Fibroblast of skin of abdomen (primary cell): ENCODE measurements at places on chromosomes 4 and X.

DNA sequence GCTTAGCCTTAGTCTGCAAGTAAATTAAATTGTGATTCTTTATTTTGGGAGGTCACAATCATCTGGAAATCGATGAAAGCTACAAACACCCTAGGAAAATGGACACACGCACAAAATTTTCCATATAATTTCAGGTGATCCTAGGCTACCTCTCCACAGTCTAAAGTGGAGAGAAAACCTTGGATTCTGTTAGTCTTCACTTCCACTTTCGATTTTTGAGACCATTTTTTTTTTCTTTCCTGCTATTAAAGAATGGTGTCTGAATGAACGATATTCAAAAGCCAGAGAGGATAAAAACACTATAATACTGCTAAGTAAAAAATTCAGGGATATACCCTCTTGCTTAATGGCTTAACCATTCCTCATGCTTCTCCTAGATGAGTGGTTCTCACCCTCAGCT lies 1.7 kb downstream of the FBXL5 start:
- DNase-seq, result no peak

DNA sequence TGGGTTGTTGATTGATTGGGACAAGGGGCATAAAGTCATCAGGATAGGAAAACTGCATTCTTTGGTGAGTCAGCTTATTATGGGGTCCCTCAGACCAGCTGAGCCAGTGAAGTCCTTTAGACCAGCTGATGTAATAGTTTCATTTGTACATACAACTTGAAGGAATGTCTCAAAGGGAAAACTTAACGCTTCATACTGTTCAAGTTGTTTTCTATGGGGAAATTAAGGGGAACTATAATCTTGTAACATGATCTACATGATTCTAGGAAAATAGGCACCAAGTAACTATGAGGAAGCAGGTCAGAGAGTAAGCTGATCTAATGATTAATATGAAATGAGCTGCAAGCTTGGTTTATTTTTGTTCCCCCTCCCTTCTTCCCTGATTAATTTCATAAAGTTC lies 175.1 kb upstream of the GRID2 start:
- peak; percentile 1 for DNase-seq

DNA sequence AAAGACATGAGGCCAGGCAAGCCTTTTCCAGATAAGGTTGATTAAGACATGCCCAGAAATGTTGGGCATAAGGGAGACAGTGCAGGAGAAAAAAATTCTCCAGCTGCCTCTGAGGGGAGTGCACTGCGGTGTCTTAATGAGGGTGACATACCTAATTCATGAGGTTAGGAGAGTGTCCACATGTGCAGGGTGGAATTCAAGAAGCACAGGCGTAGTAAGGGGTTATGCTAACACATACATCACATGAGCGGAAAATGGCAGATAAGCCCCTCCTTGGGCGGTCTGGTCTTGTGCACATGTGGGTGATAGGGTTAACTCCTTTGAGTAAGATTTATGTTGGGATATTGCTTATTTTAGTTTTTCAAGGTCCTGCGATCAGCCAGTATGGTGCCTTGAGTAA lies 122.4 kb downstream of the PHKA2 start:
- no peak for DNase-seq

GRCh38 chr4:103786014-103786413 lies 66.2 kb upstream of the TACR3 start:
- DNase-seq, result peak; percentile 19

DNA sequence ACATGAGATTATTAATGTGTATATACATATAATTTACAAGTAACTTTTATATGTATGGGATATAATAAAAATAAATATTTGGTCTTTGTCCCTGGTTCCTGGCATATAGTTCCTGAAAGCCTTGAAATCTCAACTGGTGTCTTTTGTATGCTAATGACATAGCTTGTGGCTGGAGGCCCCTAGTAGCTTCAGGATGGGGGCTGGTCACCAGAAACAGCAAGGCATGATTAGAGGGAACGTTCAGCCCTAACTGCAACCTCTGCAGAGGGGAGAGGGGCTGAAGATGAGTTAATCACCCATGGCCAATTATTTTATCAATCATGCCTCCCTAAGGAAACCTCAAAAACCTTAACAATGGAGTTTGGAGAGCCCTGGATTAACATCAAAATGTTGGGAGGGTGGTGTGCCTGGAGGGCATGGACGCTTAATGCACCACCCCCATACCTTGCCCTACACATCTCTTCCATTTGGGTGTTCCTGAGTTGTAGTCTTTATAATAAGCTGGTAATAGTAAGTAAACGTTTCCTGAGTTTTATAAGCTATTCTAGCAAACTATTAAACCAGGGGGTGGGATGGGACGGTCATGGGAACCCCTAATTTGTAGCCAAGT lies 21.3 kb downstream of the PIN4 start:
- no peak for DNase-seq

- DNase-seq, result peak; percentile 92
Observed at GRCh38 chr4:56786955-56787354, 34.5 kb downstream of the SPINK2 start.

DNA sequence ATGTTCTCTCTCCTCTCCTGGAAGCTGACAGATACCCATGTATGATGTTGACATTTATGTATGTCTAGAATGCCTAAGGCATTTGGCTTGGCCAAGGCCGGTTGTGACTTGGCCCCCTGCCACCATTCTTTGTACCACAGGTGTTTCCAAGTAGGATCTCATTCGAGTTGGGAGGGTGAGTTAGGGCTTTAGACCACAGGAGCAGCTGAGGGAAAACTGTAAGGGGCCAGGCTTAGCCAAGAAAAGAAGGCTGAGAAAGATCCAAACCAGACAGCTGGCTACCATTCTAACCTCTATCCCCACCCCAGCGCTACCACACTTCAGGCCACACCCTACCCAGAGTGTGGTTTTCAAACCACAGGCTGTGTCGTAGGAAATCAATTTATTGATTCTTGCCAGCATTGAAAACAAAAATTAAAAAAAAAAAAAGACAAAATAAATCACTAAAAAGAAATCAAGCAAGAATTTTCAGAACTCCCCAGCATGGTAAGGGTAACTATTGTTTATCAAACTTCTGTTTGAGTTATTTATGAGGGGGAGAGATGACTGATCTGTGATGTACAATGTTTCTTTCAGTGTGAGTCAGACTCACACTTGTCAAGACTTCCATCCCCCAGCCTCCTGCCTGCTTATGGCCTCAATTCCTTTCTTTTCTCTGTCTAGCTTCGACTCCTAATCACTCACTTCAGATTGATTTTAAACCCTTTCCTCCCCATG lies 9.9 kb downstream of the TMSB4X start:
- peak; percentile 91 for DNase-seq

DNA sequence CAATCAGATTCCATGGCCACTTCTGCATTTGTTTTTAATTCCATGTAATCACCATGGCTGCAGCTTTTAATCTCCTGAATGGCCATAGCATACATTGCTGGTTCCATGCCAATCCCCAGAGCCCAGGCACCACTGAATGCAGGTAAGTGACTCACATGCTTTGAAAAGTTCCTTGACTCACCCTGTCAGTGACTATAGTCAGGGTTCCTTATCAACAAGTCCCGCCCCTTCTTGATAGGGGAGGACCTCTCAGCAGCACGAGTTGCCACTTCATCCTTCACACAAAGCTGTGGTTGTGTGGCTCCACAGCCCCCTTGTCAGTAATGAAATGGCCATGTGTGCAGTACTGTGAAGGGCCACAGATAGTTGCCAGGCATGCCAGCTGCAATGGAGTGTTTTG lies 516.6 kb downstream of the PPARGC1A start:
- DNase-seq, result peak; percentile 50

DNA sequence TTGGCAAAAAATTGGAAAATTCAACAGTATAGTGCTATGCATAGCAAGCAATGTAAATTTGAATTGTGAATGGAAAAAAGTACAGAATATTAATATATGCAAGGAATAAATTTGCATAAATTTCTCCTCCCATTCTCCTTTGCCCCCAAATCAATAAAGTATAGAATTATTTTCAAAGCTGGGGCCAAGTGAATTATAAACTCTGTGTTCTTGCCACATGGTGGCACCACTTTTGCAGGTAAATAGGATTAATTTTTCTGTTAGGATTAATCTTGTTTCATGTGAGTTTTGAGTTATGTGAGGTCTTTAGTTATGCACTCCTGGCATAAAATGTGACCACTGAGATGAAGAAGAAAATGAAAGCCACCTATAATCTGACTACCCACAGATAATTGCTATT lies 19.9 kb downstream of the COPS4 start:
- DNase-seq, result peak; percentile 11

DNA sequence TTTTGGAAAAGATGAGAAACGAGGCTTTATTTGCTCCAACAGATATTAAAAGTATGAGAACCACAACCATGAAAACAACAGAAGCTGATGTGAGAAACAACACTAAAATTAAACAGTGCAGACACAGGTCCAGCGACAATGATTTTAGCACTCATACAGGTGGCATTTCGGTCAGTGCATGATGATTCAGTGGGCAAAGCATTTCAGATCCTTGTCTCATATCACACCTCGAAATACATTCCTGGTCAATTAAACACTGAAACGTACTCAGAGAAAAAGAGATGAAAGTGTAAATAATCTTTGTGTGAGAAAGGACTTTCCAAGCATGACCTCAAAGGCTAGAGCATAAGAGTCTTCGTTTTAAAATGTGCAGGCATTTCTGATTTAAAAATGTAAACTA lies 85.2 kb downstream of the ACOX3 start:
- DNase-seq, result peak; percentile 12

DNA sequence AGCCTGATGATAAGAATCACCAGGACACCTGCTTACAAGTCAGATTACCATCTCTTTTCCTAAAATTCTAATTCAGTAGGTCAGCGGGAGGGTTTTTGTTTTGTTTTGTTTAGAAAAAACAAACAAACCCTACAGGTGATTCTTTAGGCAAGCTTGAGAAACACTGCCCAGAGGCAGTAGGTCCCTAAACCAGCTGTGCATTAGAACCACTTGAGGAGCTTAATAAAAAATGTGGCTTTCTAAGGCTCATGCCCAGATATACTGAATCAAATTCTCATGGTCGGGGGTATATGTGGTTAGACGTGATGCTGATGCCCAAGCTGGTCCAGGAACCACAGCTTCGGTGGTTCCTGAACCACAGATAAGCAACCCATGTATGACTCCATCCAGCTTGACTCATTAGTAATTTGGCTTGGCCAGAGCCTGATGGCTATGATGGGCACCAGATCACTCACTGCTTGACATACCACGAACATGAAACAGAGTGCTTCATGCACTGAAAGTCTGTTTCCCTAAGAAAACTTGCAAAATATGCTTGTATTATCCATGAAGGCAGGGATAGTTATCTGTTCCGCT lies 338.1 kb upstream of the F9 start:
- DNase-seq, result no peak

DNA sequence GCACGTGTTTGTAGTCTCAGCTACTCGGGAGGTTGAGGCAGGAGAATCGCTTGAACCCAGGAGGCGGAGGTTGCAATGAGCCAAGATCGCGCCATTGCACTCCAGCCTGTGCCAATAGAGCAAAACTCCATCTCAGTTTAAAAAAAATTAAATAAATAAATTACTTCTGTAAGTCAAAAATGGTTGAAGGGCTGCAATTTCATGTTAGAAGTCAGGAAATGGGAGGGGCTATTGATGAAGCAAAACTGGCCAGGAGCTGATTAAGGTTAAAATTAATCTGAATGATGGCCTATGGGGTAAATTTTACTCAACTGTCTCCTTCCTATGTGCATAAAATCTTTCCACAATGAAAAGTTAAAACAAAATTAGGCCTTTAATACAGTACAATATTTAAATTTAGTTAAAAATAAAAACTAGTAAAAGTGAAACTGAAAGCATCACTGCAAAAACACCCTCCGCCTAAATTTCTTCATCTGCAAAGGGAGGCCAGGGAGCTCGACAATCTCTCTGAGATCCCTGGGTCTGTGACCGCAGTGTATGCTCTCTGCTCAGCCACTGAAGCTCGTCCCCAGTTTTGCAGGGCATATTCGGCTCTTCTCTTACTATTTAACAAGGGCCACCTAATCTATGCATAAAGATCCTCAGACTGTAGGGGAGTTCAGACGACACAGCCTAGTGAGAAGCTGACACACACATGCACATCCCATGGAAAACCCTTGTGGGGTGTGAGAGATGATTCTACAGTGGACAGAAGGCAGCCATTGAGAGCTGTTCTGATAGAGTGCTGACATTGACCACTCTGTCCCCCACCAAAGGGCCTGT lies 57.2 kb downstream of the IRF2 start:
- DNase-seq, result no peak

DNA sequence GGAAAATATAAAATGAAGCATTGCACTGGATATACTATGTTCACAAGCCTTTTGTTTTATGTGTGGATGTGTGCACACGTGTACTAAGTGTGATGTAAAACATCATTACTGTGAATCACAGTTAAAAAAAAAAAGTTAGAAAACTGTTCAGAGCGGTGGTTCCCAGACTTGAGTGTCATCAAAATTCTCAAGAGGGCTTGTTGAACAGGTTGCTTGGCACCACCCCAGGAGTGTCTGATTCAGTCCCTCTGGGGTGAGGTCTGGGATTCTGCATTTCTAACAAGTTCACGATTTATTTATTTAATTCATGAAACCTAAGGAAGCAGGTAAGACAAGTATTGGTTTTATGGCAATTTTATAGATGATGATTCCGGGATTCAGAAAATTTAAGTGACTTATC lies 1.8 kb downstream of the CENPU start:
- no peak for DNase-seq

DNA sequence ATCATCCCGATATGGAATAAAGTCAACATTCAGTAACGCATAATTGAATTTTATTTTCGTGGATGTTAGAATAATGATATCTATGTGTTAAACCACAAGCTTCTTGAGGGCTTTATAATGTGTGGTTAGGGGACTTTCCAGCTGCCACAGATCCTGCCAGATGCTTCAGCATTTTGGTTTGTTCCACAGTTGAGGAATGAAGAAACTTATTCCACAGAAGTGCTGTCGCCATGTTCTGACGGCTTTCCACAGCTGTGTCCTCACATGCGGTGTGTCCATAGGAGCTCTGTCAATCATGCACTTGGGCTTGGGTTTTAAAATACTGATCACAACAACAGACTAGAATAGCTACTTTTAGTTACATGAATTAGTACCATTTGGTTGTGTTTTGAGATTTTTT lies 411.9 kb downstream of the TRIML1 start:
- peak; percentile 72 for DNase-seq

GRCh38 chrX:44735498-44735897 lies 108.3 kb upstream of the DUSP21 start:
- DNase-seq, result no peak

DNA sequence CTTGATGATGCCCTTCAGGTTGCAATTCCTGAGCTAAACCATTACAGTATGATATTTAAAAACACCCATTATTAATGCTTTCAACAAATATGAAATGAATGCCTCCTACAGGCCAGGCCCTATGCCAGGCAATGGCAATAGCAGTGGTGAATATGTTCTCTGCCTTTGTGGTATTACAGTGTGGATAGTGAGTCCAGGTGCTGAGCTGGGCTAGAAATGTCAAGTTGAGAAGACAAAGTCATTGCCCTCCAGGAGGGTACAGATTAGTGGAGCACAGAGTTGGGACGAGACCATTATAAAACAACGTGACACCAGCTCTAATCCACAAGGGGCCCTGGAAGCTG lies 81.9 kb downstream of the RBM47 start:
- DNase-seq, result no peak

GRCh38 chr4:42646013-42646784 lies 10.7 kb downstream of the ATP8A1 start:
- DNase-seq, result no peak
